Activated CD4-positive, alpha-beta T cell treated with anti-CD3 and anti-CD28 coated beads, Interleukin-2, amount 50 U/mL, for 16 hours (primary cell): ENCODE measurements at places on chromosomes 6 and 20.

DNA sequence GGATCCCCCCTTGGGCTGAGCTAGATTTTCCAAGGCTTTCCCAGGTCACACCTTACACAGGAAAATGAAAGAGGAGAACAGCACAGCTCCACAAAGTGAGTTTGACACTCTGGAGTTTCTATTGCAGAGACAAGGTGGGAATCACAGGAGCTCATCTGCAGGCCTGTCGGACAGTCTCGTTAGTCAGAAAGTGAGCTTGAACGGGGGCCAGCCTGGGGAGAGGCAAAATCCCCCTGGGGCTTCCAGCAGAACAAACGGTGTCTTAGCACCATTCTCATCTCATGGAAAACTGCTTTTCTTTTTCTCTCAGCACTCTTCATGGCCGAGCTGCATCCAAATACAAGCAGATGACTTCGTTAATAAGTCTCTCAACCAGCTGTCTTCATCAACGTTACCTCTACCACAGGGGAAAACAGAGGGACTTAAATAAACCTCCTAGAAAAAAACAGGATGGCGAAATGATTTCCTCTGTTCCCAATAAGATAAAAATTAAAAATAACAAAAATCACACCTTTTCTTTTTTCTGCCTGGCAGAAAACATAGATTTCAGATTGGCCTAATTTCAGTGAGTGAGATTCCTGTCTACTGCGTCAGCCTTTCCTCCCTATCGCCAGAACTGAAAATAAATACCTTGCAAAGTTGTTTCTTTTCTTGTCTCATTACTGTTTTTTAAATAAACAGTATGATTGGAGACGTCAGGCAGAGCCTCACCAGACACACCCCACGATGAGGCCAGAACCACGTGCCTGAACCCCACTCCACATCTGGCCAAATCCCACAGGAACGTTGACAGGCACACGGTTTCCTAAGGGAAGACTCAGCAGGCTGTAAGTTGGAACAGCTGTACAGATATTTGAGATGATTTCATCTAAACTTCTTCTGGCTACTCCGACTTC is 219.0 kb downstream of the TTLL2 start:
- DNase-seq = no peak

DNA sequence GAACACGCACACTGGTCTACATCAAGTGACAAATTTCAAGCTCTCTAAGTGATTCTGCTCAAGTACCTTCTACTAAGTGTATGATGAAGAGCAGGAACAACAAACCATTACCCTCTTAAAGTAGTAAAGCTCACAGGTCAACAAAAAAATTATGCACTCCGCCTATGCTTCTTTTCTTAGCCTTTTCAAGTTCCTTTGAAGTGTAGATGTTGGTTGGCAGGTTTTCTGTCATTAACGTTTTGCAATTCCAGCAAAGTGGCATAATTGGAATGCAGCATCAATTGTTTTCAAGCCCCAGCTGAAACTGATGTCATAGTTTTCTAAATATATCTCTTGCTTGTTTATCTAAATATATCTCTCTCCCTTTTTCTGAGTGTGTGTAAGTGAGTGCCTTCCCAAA is 396.9 kb upstream of the EYS start:
- no peak for DNase-seq

DNA sequence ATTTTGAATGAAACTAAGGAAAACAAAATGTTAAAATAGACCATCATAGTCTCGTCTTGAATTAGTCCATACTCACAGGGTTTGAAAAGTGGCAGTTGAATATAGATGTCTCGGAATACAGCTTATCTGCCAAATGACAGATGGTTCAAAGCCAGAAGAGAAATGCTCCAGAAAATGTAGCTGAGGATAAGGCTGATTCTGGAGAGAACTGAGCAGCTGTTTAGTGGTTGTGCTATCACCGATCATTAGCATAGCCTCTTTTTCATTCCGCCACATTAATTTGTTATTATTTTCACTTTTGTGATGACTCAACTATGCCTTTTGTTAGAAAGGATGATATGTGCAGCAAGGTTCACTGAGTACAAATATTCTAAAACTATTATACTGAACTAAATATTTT is 390.2 kb upstream of the MAN1A1 start:
- DNase-seq = no peak

- no peak for DNase-seq
These were observed 487.3 kb upstream of the JARID2 start for GRCh38 chr6:14758421-14759081.

DNA sequence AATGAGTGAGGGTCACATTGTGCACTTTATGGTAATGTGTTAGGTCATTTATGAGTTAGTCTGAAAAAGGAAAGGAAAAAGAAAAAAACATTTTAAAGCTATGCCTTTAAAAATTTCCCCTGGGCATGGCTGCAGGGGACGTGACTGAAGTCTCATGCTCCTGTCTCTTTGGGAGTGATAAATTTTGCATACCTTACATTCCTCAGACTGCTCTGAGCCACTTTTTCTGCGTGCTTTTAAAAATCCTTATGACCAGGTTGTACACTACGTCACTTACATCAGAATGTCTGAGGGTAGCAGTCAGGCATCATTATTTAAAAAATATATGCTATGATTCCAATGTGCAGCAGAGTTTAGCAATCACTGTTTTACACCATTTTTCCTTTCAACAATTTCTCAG is 121.2 kb downstream of the RFPL4B start:
- no peak for DNase-seq

- DNase-seq = no peak
These were observed 307.7 kb downstream of the ARHGAP18 start for GRCh38 chr6:129402244-129402643.

DNA sequence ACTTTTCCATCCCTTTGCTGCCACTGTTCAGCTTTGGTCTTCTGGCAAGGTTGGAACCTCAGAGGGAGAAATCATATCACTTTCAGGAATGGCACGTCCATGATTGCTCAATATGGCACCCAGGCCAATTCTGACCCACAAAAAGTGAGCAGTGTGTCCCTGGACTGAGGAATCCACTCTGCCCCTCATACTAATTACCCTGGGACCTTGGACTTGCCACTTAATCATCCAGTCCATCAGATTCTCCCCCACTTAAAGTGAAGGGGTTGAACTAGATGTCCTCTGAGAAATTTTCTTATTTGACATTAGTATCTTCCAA is 449.3 kb upstream of the CITED2 start:
- no peak for DNase-seq

DNA sequence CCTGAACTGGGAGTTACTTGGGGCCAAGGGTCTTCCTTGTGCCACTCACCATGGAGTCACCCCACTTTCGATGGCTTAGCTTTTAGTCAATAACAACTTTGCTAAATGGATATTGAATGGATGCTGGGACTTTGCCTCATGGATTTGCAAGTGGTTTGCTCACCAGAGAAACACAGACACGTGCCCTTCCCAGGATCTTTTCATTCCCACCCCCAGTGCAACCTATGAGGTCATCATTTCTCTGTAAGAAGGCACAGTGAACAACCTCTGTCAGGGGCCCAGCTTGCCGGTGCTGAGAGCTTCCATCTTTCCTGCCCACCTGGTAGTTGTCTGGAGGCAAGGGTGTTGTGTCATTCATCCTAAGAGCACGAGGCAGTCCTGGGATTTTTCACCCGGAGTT is 256.8 kb upstream of the PMEPA1 start:
- no peak for DNase-seq

- no peak for DNase-seq
These were observed 104.9 kb downstream of the PLEKHG1 start for GRCh38 chr6:150704447-150705192.
